NCI-H187 (cell line): ENCODE measurements at places on chromosomes 4 and X.

GRCh38 chrX:112738347-112739033, 58.8 kb upstream of the LHFPL1 start:
- no peak for DNase-seq

DNA sequence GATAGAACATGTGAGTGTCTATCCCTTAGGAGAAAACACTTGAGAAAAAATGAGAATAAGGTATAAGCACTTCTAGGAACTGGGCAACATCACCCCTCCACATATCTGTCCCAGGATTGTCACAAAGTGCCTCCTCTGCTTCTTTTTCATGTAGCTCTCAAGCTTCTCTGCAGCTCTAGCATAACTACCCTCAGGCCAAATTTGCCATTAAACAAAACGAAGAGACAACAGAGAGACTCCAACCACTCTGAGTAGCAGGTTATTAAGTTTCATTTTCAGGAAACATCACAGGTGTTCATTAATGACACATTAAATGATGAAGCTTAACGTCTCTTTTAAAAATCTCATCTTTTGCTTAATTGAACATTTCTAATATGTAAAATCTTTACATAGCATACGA, 580.0 kb downstream of the GALNTL6 start:
- no peak for DNase-seq

GRCh38 chr4:3464911-3465697, 2.0 kb downstream of the DOK7 start:
- DNase-seq, result no peak

- DNase-seq, result no peak
Observed at GRCh38 chrX:65674204-65674893, 6.9 kb downstream of the MSN start.

DNA sequence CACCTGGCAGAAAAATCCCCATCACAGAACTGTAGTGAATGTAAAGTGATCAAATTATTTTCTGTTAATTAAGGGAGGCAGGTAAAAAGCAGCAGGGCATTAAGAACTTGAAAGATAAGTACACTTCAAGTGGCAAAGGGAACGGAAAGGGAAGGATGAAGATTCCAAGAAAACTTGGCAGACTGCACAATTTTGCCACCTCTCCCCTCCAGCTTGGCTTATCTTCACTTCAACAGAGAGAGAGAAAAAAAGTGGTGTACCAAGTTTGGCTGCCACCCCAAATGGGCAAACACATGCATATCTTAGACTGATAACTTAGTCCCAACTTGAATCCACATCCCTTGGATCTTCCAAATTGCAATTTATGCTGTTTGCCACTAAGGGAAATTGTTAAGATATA, 598.1 kb upstream of the ACTRT1 start:
- DNase-seq, result no peak

DNA sequence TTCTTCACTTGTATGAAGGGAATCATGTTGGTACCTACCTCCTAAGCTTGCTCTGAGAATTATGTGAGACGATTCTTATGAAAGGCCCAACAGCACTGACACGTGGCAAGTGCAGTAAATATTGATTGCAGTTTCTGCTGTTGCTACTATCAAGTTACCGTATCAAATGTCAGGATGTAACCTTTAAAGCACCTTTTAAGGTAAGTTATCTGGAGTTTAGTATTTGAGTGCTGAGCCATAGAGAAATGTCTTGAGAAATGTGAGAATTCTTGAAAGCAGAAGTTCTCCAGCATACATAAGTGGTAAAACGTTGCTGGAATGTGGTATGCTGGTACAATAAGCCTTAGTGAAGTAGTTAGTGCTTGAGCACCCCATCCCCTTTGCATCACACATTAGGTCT, 90.4 kb downstream of the PHOX2B start:
- no peak for DNase-seq

DNA sequence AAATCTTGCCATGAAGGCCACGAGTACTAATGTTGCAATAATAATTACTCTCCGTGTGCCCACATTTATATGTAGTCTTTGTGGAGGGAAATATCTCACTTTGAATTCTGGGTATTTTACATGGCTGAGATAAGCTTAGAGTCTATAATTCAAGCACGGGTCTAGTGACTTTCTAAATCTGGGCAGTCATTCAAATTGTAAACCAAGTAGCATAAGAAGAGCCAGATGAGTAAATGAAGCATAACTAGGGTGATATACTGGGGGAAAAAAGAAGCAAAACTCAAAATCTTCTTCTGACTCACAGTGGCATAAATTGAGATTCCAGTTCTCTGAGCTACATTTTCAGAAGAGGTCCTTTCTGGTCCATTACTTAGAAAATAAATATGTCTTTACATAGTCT, 53.0 kb downstream of the MAPK10 start:
- DNase-seq, result no peak

- no peak for DNase-seq
Observed at GRCh38 chr4:152525878-152526277, 10.0 kb downstream of the FBXW7 start.

DNA sequence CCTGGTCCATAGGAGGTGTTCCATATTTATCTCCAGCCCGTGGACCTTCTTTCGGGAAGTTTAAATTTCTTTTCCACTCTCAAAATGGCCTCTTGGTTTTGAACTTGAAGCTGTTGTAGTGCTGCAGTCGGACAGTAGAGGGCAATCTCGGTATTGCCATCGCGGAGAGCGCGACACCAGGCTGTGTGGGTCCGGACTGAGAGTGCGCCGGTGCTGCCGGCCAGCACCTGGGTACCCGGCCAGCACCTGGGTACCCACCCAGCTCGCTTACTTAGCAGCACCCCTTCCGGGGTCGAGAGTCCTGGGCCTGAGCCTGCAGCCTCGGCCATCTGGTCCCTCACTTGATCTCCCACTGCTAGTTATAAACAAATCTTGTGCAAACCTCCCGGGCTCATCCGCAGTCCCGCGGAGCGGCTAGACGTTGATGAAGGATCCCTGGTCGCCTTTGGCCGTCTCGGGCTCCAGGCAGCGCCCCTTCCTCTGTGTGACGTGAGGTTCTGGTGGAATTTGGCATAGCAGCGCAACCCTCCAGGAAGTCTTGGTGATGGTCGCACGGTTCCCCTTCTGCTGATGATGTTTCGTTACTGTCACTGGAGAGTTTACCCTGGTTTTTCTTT, 18.0 kb downstream of the FAM9A start:
- DNase-seq, result no peak

DNA sequence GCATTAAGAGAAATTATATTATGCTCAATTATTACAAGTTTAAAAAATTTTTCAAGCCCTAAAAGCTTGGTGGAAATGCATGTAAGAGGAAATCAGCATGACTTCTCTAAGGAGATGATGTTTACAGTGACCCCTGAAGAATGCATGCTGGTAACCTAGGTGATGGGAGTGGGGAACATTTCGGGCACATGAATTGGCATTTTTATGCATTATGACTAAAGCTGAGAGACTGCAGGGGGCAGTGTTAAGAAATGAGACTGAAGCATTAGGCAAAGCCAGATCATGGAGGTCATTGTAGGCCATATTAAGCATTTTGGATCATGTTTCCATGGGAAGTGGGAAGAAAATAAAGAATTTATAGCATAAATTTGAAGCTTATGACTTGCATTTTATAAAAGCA, 421.3 kb downstream of the FAT4 start:
- DNase-seq, result no peak

GRCh38 chr4:6225469-6225868, 25.1 kb upstream of the JAKMIP1 start:
- DNase-seq, result no peak

GRCh38 chrX:42746606-42747005, 31.4 kb downstream of the PPP1R2C start:
- DNase-seq, result no peak

- DNase-seq, result no peak
Observed at GRCh38 chr4:87901422-87901992, 68.7 kb downstream of the MEPE start.
